H54 (cell line): ENCODE measurements at places on chromosomes 1 and 21.

- no peak for DNase-seq
Observed at GRCh38 chr1:4108758-4109627, 208.9 kb upstream of the C1orf174 start.

DNA sequence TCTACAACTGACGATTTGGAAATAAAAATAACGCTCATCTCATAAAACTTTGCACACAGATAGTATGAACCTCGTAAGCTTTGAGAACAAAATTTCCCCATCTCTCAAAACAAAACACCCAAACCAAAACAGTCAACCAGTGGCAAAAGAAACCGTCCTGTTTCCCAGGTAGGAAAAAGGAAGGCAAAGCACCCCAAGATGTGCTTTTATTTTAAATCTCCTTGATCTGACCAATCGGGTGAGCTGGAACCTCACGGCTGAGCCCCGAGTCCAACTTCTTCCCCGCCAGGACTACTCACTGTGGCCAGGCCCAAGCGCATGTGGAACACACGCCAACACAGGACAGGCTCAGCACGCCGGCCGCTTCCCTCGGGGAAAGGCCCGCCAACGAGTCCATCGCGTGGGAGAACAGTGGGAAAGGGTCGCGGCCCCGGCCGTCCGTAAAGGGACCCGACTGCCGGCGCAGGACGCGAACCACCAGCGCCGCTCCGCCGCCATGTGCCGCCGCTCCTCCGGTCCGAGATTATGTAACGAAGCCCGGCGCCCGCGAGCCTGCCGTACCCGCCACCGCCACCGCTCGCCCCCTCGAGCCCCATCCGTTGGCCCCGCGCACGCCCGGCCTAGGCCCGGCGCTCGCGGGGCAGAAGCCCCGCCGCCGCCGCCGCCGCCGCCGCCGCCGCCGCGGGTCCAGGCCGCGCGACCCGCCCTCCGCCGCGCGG is 759 bp downstream of the AHCTF1 start:
- peak; percentile 50 for DNase-seq

DNA sequence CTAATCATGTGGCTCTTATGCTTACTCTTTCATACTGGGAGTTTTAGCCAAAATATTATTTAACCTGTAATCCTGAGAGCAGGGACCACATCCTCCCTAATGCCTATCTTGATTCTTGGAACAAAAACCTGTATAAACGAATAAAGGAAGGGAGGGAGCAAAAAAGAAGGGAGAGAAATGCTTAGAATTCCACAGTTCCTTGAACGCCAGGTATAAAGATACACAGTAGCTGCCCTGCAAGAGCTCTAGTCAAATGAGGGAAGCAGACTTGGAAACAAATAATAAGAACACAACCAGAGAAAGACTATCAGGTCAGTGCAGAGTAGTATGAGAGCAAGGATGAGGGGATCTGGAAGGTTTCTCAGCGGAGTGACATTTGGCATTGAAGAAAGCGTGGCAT is 116.3 kb downstream of the SLC30A10 start:
- DNase-seq = no peak

DNA sequence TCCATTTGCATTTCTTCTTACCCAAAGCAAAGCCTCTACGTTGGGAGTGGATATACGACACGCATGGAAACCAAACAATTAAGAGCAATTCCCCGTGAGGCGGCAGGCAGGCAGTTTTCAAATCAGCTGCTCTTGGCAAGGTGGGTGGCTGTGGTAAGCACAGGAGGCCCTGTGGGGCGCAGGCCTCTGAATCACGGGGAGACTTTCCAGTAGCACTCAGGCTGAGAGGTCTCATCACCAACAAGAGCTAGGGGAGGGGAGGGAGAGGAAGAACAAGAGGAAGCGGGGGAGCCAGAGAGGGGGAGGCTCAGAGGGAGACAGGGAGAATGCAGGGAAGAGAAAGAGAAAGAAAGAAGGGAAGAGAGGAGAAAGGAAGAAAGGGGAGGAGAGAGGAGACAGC is 56.4 kb downstream of the MT1HL1 start:
- no peak for DNase-seq

DNA sequence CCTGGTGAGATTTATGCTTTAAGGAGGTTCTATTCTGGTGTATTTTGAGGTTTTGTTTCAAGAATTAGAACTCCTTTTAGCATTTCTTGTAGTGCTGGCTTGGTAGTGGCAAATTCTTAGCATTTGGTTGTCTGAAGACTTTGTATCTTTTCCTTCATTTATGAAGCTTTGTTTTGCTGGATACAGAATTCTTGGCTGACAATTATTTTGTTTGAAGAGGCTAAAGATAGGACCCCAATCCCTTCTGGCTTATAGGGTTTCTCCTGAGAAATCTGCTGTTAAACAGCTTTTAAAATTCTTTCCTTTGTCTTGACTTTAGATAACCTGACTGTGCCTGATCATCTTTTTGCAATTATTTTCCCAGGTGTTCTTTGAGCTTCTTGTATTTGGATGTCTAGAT is 58.6 kb downstream of the GPR137B start:
- no peak for DNase-seq

- DNase-seq = peak; percentile 33
Observed at GRCh38 chr1:5915587-5916571, 76.3 kb downstream of the NPHP4 start.

GRCh38 chr1:154745286-154745731 is 124.8 kb downstream of the KCNN3 start:
- DNase-seq = no peak

DNA sequence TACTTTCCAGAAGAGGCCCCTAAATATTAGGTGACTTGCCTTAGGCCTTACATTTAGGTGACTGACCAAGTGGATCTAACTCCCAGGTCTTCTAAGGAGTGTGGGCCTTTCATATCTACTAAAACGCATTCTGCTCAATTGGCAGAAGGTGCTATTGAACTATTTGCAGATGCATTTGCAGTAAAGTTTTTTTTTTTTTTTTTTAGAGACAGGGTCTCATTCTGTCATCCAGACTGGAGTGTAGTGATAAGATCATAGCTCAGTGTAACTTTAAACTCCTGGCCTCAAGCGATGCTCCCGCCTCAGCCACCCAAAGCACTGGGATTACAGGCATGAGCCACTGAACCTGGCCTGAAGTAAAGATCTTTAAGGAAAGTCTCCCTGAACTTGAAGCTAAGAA is 13.0 kb upstream of the ACBD6 start:
- no peak for DNase-seq

DNA sequence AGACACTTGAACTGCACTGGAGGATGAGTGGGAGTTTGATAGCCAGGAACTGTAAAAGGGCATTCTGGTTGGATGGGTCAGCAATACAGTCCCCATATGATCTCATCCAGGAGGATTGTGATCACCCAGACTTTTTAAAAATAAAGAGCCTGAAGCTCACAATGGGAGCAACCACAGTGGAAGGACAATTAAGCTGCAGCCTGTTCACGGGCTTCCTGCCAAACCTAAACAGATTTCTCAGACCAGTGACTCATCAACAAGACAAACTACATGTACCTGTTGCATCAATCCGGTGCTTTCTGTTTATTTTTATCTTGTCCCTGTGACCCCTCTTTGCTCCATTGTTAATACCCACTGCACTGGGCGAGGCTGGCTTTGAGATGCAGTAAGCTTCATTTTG is 52.3 kb downstream of the PAPPA2 start:
- DNase-seq = peak; percentile 2

GRCh38 chr1:243465738-243466137 is 209.9 kb downstream of the SDCCAG8 start:
- DNase-seq = no peak

GRCh38 chr1:173995475-173995874 is 26.7 kb downstream of the RC3H1 start:
- no peak for DNase-seq

DNA sequence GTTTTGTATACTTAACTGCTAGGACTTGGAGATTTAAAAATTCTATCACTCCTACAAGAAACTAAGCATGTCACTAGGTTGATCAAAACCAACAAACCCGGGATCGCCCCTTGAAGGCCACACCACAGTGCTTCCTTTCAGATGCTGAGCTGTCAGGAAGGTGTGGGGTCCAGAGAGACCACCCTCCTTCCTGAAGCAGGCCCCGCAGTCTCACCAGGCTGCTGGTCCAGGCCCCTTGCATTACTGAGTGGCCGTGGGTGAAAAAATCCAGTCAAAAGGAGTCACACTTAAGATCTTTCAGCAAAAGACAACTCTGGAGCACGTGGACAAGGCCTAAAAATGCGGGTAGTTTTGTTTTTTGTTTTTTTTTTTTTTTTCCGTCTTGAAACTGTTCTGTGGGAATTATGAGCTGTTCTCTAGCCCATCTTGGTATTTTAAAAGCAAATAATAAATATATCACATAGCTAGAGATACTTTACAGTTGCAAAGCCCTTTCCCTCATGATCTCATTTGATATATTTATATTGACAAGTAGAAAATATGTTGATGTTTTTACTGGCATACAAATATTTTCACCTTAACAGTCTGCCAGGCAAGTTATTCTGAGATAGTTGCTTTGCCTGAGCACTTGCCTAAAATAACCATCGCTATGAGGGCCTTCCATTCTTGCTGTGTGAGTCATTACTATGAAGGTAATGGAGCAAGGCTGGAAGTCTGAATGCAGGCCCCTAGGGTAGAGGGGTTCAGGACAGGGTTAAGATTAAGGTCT is 73.1 kb upstream of the EDEM3 start:
- peak; percentile 37 for DNase-seq

GRCh38 chr1:9384751-9385245 is 92.1 kb downstream of the SPSB1 start:
- no peak for DNase-seq

- DNase-seq = no peak
Observed at GRCh38 chr1:178048426-178048825, 45.5 kb upstream of the RASAL2 start.

DNA sequence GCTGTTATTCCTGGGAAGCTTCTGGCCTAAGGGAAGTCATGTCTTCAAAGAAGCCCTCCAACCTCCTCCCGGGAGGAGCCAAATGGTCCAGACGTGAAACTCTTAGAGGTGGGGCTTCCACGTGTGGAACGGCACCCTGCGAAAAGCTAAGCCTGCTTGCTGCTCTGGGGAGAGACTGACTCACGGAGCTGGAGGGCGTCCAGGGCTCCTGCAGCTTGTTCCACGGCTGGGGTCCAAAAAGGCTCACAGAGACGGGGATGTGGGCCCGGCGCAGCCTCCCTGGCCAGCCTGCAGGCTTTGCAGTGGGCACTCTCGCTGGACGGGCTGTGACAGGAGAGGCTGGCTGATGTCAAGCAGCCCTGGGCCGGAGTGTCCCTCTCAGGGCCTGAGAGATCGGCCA is 105.1 kb downstream of the COLGALT2 start:
- peak; percentile 35 for DNase-seq

DNA sequence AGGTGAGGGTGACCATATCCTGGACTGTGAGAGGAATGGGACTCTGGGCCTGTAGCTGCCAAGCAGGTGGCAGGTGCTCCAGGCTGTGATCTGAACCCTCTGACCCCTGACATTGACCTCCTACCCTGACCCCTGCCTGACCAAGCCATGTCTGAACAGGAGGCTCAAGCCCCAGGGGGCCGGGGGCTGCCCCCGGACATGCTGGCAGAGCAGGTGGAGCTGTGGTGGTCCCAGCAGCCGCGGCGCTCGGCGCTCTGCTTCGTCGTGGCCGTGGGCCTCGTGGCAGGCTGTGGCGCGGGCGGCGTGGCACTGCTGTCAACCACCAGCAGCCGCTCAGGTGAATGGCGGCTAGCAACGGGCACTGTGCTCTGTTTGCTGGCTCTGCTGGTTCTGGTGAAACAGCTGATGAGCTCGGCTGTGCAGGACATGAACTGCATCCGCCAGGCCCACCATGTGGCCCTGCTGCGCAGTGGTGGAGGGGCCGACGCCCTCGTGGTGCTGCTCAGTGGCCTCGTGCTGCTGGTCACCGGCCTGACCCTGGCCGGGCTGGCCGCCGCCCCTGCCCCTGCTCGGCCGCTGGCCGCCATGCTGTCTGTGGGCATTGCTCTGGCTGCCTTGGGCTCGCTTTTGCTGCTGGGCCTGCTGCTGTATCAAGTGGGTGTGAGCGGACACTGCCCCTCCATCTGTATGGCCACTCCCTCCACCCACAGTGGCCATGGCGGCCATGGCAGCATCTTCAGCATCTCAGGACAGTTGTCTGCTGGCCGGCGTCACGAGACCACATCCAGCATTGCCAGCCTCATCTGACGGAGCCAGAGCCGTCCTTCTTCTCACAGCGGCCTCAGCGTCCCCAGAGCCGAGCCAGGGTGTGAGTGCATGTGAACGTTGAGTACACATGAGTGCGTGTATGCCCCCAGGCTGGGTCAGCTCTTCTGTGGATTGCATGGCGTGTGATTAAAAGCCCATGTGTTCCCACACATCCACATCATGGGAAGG is 3.1 kb downstream of the TMEM125 start:
- no peak for DNase-seq

- DNase-seq = no peak
Observed at GRCh38 chr1:71245246-71245645, 164.4 kb upstream of the ZRANB2 start.

- DNase-seq = no peak
Observed at GRCh38 chr1:157278383-157279137, 140.4 kb upstream of the ETV3 start.

- DNase-seq = peak; percentile 84
Observed at GRCh38 chr1:43858324-43858723, 75.3 kb upstream of the ARTN start.

DNA sequence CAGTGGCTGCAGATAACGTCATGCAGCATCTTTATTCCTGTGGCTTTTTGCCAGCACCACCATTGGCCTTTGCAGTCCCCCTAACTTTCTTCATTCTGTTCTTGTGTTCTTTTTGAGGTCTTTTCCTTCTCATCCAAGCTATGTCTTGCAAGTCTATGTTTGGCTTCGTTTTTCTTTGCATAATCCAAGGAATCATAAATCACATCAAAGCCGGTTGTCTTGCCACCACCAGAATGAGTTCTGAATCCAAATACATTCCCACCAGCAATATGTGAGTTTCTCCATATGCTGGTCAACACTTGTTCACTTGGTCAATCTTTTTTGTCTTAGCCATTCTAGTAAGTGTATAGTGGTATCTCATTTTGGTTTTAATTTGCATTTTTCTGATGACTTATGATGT is 70.6 kb upstream of the AK4 start:
- no peak for DNase-seq

DNA sequence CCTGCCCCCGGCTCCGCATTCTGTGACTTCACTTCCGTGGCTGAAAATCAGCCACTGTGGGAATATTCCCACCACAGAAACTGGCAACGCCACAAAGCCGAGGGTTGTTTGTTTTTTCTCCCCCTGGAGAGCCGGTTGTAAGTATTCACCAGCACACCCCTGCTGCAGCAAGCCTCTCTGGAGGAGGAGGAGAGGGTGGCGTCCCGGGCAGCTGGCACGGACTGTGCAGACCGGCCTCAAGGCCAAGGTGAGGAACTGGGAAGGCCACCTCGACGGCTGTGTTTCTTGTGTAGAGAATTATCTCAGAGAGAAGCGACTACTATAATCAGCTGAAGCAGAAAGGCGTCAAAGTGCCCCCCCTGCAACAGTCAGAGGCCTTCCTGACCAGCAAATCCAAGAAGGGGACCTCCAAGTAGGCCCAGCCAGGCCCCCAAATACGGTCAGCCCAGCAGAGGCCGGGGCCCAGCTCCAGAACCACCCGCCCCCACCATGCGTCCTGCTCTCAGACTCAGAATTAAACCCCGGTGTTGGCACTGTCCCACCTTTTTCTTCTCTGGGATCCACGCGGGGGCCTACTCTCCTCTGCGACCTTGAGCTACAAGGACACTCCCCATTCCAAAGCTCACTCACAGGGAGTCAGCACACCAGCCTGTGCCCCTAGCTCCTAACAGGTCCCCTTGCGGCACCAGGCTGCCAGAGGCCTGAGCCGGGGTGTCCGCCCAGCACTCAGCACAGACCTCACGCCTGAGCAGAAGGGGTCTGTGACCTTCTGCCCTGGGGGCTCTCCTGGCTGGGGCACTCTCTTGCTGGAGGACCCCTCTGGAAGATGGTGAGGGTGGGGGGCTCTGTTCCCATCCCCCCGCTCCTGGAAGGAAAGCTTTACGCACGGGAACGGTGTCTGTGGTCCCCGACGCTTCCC is 1.2 kb upstream of the SMIM1 start:
- no peak for DNase-seq
